Hematopoietic multipotent progenitor cell treated with erythropoietin and hydrocortisone succinate and interleukin-3 and kit ligand, for 8 days (in vitro differentiated cells): ENCODE measurements at places on chromosomes 16 and 17.
A peak's percentile ranks its signal among the peaks of the same experiment; 100 is the strongest.

DNA sequence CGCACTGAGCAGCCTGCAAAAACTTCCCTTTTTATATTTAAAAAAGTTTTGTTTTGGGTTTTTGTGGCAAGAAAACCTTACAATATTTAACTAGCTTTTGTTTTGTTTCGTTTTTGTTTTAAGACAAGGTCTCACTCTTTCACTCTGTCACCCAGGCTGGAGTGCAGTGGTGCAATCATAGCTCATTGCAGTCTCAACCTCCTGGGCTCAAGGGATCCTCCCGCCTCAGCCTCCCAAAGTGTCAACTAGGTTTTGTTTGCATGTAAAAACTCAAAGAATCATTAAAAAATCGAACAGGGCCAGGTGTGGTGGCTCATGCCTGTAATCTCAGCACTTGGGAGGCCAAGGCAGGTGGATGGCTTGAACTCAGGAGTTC, 77.9 kb upstream of the FA2H start:
- no peak for DNase-seq

- DNase-seq: no peak
Measured at GRCh38 chr17:55002458-55002857, 33.9 kb downstream of the STXBP4 start.

GRCh38 chr16:78133919-78134318, 34.5 kb downstream of the WWOX start:
- no peak for DNase-seq

DNA sequence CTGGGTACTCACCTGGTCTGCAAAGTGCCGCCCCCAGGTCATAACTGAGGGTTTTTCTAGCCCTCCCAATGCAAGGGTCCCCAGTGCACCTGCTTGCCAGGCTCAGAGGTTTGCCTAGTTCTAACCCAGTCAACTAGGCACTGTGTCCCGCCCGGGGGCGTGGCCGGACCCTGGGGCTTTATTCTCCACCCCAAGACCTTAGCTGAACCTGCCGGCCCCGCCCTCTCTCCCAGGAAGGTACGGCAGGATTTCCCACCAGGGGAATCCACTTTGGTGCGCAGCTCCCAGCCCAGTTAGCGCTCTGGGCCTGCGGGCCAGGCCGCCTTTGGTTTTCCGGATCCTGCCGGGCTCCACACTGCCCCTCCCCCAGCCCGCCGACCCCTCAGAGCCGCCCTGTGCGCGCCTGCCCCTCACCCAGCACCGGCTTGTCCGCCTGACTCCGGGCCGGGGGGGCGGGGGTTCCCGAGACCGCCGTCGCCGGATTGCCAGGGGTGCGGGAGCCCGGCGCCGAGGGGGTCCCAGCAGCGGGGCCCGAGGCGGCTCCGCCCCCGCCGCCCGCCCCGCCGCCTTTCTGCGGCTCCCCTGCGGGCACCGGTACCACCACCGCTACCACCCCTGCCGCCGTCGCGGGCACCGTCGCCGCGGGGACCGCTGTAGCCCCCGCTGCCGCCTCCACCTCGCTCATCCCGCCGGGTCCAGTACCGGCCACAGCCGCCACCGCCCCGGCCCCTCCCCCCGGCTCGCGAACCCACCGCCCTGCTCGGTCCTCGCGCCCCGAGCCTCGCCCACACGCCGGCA, 424 bp downstream of the YBX2 start:
- peak; percentile 72 for DNase-seq

- no peak for DNase-seq
Measured at GRCh38 chr17:78415821-78416711, 37.6 kb downstream of the PGS1 start.

- DNase-seq: no peak
Measured at GRCh38 chr17:79952901-79953300, 82.8 kb downstream of the TBC1D16 start.

GRCh38 chr16:51931653-51932052, 615.3 kb downstream of the TOX3 start:
- no peak for DNase-seq

GRCh38 chr17:51046514-51047384, 73.9 kb downstream of the SPAG9 start:
- DNase-seq: peak; percentile 60

GRCh38 chr16:67917140-67917851, 14.4 kb downstream of the CTRL start:
- no peak for DNase-seq

GRCh38 chr16:63287401-63287800, 1251.2 kb upstream of the CDH8 start:
- DNase-seq: no peak

- no peak for DNase-seq
Measured at GRCh38 chr17:51890710-51891109, 267.8 kb downstream of the CA10 start.

DNA sequence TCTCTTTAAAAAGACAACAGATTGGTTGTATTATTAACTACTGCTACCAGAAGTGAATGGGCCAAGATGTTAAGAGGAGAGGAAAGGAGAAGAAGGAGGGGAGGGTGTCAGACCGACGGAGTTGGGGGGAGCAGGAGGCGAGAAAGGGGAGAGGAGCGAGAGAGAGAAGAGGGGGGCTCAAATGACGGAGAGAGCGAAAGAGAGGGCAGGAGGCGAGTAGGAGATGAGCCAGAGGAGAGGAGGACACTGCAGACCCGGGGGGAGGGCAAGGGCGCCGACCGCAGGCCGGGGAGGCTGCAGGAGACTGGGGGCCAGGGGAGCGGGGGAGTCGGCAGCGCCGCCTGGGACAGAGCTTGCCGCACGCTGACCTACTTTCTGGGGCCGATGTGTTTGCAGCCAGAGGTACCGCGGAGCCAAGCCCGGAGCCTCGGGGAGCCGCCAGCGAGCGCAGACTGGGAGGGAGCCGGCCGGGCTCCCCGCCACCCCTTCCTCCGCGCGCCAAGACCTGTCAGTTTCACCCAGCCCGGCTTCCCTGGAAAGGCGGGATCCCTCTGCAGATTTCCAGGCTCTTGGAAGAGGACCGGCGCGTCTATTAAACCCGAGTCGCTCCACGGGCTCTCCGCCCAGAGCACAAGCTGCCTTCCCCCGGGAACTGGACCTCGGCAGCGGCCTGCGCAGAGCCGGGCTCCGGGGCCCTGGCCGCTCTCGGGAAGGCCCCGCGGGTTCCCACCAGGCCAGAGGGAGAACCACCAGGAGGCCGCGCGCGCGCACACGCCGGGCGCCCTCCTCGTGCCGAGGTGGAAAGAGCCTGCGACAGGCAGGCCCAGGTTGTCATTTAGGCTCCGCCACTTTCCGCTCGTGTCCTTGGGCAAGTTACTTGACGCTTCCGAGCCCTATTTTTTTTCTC, 74.6 kb downstream of the CMC2 start:
- no peak for DNase-seq

GRCh38 chr17:79977708-79978547, 57.7 kb downstream of the TBC1D16 start:
- DNase-seq: no peak

DNA sequence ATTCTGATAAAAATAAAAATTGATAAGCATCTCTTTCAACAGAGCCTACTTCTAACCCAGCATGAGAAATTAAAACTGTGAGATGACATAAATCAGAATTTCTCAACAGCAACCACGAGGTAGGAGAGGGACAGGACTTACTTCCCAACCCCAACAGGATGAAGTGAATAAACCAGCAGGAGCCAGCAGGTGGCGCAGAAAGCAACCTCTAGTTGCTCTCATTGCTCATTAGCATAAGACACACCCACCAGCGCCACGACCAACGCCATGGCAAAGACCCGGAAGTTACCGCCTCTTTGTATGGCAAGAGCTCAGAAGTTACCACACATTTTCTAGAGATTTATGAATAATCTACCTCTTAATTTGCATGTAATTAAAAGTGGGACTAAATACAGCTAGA, 189.4 kb upstream of the CDH8 start:
- DNase-seq: peak; percentile 80

DNA sequence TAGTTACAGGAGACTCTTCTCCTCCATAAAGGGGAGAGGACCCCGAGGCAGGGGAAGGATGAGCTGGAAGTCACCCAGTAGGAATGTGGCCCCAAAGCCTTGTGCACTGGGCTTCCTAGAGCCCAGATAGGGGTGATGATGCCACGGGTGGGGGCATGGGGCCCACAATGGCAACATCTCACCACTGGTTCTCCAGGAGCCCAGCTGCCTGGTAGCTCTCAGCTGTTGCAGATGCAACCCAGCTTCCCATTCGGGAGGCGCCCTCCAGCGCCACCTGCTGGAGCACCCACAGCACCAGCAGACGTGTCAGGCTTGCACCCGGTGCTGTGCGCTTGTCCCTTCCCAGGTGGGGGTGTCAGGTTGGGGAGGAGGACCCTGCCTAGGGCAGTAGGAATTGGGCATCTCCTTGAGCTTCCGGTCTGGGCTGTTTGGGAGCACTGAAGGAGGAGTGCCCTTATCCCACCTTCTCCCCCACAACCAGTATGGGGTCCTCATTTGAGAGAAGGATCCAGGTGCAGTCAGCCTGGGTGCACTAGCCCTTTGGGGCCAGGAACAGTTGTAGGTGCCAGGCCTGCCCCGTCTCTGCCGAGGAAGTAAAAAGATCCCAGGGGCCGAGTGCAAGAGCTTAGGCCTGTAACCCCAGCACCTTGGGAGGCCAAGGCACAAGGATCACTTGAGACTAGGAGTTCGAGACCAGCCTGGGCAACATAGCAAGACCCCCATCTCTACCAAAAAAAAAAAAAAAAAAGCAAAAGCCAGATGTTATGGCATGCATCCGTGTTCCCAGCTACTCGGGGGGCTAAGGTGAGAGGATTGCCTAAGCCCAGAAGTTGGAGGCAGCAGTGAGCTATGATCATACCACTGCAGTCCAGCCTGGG, 14.4 kb downstream of the CDIPT start:
- DNase-seq: peak; percentile 73

GRCh38 chr17:68089881-68090280, 54.3 kb downstream of the KPNA2 start:
- DNase-seq: peak; percentile 53

GRCh38 chr17:44628243-44629188, 27.8 kb upstream of the MEIOC start:
- DNase-seq: no peak

DNA sequence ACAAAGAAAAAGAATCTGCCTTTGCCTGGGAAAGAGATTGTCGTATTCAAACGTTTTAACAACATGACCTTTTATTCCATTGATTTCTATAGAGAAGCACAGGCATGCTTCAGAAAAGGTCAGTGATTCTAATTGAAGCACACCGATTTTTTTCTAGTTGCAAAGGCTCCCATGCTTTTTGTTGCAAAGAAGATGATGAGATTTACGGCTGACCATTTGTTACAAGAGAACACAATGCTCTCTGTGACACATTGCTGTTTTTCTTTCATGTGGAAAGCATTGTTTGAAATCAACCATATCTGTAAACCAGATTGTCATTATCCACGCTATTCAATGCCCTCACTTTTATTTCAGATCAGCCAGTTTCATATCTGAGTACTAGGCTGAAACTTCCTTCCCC, 99.8 kb downstream of the NLK start:
- no peak for DNase-seq

DNA sequence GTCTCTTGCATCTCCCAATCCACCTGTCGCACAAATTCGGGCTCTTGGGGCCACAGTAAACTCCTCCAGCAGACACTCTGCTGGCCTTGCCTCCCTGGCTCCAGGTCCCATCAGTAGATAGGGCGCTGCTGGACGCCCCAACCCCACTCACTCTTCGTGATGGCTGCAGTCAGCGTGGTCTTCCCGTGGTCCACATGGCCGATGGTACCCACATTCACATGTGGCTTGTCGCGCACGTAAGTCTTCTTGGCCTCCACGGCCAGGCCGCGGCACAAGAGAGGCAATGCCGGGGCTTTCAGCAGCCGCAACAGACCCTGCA, 428 bp downstream of the TUFM start:
- no peak for DNase-seq

DNA sequence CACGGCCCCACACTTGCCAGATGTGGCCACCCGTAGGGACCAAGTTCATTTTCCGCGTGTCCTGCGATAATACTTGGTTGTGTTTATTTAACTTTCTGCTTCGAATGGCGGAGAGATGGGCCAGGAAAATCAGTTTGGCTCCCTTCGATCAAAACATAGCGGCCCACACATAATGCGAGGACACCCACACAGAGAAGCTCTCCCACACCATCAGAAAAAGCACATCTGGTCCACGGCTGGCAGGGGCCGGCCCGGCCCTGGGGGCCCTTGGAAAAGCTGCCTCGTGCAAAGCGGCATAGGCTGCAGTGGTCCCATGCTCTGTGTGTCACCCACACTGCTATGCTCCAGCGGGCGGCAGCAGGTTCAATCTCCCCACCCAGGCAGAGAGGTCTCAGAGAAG, 46.9 kb downstream of the ZNF423 start:
- no peak for DNase-seq
